Fibroblast of the conjunctiva (primary cell): ENCODE measurements at places on chromosomes 1 and 21.

DNA sequence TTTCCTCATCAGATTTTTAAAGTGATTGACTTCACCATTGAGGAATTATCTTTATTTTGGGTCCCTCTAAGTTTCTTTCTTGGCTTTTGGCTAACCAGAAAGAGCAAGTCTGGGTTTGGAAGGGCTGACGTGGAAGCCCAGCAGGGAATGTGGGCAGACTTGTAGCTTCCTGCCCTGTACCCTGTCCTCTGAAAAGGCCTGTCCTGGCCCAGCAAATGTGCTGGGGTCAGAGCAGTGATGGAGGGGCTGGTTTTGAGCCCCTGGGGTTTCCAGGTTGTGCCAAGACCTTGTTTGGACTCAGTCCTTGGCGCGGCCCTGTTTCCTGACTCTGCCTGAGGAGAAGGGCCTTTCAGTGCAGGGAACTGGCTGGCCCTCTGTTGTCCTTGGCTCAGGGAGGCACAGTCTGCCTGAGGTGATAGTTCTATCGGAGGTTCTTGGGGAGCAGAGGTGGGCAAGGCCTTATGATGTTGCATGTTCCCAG is 72.1 kb downstream of the UCK2 start:
- no peak for DNase-seq

DNA sequence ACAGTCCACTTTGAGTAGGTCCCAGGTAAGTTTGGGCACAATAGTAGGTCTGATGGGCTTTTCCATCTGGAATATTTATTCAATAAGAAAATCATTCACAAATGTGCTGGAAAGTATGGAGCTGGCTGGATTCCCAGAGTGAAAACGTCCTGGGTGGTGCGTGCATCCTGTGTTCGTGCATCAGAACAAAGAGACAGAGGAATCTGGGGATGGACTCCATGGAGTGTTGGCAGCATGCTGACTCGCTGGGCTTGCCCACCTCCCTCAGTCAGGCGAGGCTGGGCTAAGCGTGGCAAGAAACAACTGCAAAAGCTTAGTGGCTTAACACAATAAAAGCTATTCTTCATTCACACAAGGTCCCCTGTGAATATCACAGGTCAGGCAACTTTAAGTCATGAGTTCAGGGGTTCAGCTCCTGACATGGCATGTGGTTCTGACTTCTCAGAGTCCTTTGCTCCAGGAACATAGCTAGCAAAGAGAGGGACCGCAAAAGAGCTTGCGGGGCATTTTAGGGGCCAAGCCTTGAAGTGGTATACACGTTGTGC is 151.6 kb upstream of the ZNF644 start:
- DNase-seq, result no peak

GRCh38 chr1:219563568-219563967 is 49.3 kb downstream of the ZC3H11B start:
- no peak for DNase-seq

DNA sequence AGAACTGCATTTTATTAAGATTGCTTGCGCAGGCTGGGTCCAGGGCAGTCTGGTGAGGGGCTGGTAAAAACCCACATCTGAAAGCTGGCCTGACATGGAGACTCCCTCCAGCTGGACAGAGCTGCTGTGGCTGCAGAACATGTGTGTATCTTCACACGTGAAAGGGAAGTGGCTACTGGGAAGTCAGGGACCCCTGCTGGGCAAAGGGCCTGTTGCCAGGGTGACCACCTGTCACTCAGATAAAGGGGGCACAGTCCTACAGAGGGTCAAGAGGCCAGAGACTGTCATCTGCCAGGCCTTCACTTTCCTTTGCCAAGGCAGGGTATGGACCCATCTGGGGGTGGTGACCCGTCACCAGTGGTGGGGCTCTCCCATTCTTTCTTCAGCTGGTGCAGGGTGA is 17.5 kb downstream of the NKAIN1 start:
- DNase-seq, result no peak

DNA sequence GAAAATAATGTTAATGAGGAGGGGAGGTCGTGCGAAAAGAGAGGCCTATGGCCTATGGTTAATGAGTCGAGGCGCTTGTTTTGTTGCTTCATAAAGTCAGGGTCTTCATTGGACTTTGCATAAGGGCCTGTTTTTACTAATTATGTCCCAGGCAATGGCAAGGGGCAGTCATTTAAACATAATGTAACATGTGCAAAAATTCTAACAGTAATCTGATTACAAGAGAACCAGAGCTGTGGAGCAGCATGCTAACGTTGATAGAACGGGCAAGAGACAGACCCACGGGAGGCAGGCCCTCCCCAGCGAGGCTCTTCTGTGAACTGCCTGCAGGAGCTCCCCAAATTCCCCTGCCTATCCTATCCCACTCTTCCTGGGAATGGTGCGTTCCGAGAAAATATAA is 22.6 kb upstream of the CAMK1G start:
- no peak for DNase-seq

DNA sequence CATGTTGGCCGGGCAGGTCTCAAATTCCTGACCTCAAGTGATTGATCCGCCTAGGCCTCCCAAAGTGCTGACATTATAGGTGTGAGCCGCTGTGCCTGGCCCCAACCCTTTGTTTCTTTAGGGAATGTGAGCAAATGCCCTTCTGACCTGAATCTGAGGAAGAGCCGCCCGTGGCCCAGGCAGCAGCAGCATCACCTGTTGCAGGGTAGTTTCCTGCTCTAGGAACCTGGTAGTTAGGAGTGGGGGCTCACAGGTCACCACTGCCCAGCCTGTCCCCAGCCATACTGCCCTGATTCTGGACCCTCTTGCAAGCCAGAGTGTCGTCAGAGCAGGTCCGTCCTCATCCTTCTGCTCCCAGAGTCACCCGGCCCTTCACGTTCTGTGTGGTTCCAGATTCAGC is 13.0 kb downstream of the YBEY start:
- no peak for DNase-seq
